ENCODE measurements at places on chromosomes 4 and X.

DNA sequence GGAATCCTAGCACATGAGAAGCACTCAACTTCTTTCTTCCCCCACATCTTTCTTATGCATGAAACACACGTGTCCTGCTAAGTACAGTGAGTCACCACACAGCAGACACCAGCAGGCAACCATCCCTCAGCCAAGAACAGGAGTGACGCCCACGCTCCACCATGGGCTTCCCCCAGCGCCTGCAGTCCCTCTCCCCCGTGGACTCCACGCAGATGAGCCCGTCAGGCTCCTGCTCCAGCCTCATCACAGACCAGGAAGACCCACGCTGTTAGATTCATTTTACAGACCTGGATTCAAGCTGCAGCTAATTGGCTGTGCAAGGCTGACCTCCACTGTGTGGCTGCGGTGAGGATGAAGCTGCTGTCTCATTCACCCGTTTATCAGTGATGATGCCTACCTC, 16.7 kb downstream of the HMX1 start:
- no peak for DNase-seq

DNA sequence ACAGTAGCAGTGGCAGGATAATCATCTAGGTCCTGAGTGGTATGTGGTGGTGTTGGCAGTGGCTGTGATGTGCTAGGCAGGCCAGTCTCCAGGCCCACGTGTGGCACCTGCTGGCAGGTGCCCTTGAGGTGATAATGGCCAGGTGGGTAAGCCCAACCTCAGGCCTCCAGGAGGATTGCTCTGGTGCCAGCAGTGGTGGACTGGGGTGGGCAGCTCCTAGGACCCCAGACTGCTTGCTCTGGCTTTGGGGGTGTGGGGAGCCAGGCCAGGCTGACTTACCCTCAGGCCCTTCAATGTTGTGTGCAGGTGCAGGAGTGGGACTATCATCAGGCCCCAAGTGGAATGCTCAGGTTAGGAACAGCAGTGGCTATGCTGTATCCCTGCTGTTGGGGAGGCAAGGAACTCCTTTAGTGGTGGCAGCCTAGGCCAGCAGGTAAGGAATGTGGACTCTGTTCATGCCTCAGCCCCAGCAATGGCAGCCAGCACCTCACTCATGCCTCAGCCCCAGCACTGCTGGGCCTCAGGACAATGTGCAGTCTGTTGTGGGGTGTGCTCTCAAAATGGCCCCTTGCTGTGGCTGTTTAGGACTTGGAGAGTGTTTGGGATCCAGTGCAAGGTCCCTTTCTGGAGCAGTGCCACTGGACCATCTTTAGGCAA, 24.3 kb downstream of the SERPINA7 start:
- no peak for DNase-seq

- no peak for DNase-seq
Measured at GRCh38 chr4:76687746-76688448, 210.0 kb downstream of the SOWAHB start.

- no peak for DNase-seq
Measured at GRCh38 chrX:50469206-50469605, 1.4 kb downstream of the DGKK start.

DNA sequence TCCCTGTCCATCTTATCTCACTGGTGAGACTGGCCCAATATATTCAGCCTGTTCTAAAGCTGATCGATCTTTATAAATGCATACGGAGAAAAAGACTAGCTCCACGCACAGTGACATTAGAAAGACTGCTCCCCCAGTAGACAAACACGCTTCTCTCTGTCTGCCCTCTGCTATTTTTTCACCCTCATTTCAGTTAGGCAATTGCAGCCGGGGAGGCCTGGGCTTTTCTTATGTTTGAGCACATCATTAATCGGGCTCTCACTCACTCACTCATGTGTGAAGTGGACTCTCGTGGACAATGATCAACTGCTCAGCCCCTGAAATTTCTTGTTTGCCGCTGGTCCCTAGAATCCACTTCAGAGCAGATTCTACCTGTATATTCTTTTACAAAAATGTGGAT, 824.7 kb upstream of the TENM3 start:
- no peak for DNase-seq

- DNase-seq: no peak
Measured at GRCh38 chr4:172308078-172308477, 494.9 kb downstream of the GALNTL6 start.

GRCh38 chr4:156771171-156771837, 200.3 kb downstream of the PDGFC start:
- DNase-seq: no peak

DNA sequence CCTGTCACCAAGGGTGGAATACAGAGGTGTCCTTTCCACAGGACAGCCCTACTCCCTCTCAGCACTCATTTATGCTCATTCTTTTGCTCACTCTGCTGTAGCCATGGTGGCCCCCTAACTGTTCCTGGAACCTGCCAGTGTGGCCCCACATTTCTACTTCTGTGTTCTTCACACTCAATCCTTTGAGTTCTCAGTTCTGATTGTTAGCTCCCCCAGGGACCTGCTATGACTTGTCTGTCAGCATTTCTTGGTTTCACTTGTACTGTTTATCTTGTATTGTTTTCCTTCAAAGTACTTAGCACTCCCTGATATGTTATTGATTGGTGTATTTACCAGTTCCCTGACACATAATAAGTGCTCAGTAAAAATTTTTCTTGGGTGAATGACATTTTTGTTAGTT, 14.9 kb downstream of the VBP1 start:
- DNase-seq: no peak

- DNase-seq: no peak
Measured at GRCh38 chrX:150455215-150455608, 92.1 kb downstream of the MAMLD1 start.

DNA sequence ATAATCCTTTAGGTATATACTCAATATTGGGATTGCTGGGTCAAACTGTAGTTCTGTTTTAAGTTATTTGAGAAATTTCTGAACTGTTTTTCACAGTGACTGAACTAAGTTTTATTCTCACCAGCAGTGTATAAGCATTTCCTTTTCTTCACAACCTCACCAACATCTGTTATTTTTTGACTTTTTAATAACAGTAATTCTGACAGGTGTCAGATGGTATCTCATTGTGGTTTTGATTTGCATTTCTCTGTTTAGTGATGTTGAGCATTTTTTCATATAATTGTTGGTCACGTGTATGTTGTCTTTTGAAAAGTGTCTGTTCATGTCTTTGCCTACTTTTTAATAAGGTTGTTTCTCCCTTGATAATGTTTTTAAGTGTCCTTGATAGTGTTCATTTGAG, 112.6 kb downstream of the LINC00632 start:
- no peak for DNase-seq

DNA sequence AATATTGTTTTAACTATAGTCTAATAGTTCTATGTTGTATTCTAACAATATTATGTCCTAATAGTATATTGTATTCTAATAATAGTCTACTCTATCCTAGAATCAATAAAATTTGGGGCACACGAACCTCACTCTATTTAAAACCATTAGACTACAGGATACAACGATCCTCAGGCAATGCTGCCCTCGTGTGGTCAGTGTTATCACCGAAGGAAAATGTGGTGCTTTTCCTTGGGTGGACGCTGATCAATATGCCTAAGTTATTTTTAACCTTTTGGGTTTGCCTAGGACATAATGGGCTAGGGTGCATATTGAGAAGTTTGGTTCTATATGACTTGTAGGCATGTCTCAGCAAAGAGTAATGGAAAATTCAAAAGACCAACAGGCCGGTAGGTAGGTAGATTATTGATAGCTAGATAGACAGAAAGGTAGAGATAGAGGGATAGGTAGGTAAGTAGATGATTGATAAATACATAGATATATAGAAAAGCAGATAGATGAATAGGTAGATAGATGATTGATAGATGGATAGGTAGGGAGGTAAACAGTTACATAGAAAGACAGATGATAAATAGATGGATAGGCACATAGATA, 75.1 kb downstream of the PRKX start:
- DNase-seq: no peak

DNA sequence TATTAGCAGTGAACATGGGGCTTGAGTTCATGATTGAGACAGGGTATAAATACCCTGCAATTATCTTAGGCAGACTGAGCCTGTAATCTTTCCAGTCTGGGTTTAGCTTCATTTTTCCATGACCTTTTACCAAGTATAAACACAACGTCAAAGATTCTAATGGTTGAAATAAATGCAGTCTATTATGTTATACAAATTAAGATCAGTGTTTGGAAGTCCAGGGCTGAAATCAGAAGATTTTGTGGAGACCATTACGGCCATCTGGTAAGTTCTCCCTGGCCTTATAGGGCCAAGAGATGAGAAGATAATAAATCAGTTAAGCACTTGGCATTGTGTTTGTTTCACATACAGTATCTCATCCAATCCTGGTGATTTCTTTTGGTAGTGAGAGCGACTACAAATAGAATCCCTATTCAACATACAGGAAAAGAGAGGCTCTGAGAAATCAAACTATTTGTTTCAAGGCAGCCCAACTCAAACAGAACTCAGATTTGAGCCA, 425.8 kb downstream of the PACRGL start:
- no peak for DNase-seq
